ENCODE measurements at places on chromosomes 2 and 18.

GRCh38 chr2:95165030-95165370 lies 609 bp upstream of the ZNF2 start:
- DNase-seq: no peak

DNA sequence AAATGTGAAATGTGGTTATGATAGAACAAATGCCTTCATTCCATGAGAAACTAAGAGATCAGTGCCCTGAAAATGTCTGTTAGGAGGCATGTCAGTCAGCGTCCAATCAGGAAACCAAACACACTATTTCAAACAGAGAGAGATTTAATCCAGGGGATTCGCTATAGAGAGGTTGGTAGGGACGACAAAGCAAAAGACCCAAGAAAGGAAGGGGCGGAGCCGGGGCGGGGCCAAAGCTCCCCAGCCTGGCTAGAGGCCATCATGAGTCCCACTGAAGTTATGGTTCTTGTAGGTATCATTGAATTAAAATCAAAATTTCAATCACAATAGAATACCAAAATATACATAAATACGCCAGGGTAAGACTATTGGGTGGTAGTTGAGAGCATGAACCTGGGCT lies 32.9 kb upstream of the RNF149 start:
- no peak for DNase-seq

GRCh38 chr2:38164881-38165280 lies 88.9 kb upstream of the CYP1B1 start:
- DNase-seq: no peak

DNA sequence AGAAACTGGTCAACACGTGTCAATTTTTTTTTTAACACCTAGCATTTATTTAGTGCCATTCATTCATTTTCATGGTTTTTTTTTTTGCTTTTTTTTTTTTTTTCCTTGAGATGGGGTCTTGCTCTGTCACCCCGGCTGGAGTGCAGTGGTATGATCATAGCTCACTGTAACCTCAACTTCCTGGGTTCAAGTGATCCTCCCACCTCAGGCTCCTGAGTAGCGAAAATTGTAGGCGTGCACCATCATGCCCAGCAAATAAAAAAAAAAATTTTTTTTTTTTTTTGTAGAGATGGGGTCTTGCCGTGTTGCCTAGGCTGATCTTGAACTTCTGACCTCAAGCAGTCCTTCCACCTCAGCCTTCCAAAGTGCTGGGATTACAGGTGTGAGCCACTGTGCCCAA lies 21.1 kb downstream of the USP14 start:
- no peak for DNase-seq

DNA sequence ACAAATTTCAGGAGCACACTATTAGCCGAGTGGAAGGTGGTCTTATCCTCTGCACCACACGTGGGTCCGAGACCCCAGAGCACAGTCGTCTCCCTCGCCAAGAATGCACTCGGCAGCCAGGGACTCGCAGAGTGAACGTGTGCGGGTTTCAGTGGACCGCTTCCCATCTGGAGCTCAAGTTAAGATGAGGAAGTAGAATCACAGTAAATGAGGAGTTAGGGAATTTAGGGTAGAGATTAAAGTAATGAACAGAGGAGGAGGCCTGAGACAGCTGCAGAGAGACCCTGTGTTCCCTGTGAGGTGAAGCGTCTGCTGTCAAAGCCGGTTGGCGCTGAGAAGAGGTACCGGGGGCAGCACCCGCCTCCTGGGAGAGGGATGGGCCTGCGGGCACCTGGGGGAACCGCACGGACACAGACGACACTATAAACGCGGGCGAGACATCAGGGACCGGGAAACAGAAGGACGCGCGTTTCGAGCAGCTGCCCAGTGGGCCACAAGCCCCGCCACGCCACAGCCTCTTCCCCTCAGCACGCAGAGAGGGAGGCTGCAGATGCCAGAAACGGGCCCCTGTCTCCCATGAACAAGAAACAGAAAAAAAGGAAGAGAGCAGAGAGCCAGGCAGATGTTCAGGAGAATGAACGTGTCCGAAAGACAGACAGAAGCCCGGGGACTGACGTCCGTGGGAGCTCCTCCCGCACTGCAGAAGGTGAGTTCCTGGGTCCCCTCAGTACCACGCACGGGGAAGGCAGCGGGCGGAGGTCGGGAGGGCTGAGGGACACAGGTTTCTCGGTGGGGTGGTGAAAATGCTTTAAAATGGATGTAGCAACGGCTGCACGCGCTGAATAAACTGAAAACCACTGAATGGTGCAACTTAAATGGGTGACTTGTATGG lies 5.4 kb upstream of the KCNG2 start:
- DNase-seq: no peak

DNA sequence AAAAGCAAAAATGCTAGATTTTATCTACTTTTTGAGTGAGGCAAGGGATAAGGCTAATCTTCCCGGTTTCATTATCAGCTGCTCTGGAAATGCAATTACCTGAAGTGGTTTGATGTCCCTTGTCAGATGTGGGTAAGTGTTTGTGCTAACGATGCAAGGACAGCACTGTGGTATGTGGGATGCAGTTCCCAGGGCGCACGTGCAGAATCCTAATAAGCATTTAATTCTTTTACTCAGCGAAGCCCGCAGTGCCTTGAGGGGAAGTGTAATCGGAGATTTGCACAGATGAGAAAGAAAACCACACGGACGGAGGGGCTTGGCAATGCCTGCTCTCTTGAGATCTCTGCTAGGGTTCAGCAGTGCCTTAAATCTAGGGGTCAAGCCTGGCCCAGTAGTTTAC lies 108.5 kb upstream of the LYPD6 start:
- DNase-seq: no peak

GRCh38 chr2:119283873-119284331 lies 60.3 kb downstream of the STEAP3 start:
- DNase-seq: no peak

GRCh38 chr2:135818937-135819610 lies 17.9 kb downstream of the LCT start:
- peak; percentile 21 for DNase-seq

GRCh38 chr2:69914164-69914949 lies 552 bp upstream of the MXD1 start:
- peak; percentile 100 for DNase-seq

DNA sequence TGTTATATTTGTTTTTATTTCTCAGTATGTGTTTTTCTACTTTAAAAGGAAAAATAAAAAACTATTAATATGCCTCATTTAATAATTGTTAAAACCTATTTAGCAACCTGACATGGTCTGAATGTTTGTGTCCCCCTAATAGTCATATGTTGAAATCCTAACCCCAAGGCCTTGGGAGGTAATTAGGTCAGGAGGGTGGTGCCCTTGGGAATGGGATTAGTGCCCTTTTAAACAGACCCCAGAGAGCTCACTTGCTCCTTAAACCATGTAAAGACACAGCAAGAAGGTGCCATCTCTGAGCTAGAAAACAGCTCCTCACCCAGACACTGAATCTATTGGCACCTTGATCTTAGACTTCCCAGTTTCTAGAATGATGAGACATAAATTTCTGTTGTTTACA lies 71.8 kb downstream of the CHST9 start:
- DNase-seq: no peak

DNA sequence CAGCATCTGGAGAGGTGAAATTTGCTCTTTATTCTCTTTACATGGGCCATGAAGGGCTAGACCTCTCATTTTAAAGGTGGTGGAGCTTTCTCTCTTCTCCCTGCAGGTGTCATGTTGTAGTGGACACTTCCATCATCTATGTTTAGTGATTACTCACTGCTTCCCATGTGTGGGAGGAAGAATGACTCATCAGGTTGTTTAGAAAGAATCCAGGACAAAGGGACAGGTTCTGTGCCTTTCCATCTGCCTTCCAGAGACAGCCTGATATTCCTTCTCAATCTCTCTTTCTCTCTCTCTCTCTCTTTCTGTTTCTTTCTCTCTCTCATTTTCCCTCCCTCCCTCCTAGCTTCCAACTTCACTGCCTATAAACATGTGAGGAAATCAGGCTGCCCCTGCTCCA lies 38.7 kb downstream of the SCG2 start:
- peak; percentile 92 for DNase-seq

DNA sequence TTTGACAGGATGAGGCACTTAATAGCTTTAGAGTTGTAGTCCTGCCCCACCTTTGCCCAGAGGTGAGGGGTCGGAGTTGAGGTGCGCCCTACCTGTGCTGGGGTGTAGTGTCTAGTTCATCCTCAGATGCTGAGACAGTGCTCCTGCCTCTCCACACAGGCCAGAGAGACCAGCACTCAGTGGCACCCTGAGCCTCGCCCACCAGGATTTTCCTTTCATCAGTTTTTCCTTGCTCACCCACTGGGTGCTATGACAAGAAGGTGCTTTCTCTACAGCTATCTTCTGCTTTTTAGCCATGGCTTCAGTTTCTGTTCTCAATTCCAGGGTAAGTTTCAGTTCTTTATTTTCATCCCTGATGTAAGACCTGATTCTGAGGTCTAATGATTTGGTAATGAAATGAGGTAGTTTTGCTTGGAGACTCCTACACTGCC lies 16.8 kb upstream of the TMEM131 start:
- no peak for DNase-seq

- DNase-seq: no peak
Measured at GRCh38 chr2:64524604-64525316, 632 bp downstream of the AFTPH start.

DNA sequence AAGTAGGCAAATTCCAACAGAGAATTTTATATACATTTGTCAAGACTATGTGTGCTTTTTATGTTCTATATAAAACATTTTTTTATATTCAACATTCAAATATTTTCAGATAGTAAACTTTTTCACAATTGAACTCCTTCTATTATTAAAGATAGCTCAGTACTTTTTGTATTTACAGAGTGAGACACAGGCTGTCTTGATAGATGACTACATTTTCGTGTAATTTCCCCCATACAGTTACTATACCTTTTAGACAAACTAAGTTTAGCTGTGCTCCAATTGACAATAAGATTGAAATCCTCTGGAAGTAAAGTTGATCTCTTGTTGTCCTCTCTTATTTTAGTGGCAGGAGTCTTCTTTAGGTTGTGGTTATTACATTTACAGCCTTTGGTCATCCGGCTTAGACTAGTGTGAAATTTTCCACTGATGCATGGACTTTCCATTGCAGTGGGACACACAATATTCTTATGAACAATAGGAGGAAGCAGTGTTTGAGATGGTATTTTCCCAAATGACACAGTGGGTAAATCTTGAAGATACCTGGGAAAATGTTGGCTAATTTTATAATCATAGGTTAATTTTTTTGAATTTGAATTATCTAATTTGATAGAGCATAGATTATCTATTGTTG lies 21.0 kb downstream of the ZSWIM2 start:
- DNase-seq: no peak

DNA sequence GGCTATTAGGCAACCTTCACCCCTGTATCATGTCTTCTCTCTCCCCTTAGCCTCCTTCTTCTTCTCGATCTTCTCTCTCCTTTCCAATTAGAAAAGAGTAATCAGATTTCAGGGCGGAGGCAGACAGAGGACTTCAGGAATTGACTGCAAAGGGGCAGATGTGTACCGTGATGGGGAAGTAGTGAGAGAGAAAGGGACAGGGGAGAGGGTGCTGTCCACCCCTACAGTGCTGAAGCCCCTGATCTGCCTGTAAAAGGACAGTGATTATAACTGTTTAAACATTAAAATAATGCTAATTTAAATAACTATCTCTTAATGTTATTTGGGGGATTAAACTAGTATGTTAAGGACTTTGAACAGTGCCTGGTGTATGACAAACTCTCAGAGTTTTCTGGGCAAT lies 178.5 kb downstream of the ACTR3 start:
- DNase-seq: no peak

DNA sequence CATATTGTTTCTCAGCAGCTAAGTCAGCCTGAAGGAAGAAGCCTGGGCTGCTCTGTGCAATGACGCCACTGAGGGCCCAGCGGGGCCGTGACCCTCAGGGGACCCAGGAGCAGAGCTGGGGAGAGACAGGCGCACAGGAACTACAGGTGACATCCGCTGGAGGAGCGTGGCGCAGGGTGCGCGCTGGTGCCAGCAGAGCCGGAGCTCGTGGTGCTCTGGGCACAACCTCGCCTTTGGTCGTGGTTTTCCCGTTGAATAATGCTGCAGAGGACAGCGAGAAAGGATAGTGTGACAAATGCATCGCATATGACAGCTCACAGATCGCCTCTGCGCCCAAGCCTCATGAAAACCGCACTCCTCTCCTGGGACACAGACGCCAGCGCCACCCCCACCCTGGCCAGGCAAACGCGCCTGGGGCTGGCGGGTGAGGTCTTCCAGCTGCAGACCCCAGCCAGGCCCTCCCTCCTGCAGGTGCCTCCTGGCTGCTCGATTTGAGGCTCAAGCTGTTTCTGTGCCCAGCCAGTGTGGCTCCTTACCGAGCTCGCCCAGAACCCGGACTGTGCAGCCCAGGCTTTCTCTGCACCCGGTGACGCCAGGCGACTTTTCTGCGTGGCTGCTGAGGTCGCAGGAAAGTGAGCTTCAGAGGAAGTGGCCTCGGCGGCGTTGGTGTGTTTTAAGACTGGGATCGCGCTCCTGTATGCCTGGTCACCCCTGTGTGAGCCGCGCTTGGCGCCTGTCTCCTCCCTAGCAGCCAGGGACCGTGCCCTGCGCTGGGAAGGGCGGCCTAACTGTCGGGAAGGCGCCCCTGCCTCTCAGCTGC lies 583.1 kb upstream of the HS6ST1 start:
- DNase-seq: no peak

DNA sequence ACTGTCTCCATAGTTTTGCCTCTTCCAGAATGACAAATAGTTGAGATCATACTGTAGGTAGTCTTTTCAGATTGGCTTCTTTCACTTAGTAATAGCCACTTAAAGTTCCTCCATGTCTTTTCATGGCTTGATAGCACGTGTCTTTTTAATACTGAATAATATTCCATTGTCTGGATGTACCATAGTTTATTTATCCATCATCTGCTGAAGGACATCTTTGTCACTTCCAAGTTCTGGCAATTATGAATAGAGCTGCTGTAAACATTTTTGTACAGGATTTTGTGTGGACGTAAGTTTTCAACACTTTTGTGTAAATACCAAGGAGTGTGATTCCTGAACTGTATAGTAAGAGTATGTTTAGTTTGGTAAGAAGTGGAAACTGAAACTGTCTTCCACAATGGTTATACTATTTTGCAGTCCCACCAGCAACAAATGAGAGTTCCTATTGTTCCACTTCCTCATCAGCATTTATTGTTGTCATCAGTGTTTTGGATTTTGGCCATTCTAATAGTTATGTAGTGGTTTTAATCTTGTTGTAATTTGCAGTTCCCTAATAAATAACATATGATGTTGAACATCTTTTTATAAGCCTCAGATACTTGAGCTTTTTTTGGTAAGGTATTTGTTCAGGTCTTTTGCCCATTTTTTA lies 18.9 kb downstream of the LTBP1 start:
- no peak for DNase-seq

All from HCT116 (cell line).